ENCODE measurements at places on chromosomes 1 and 21. TPM values are rescaled to one million over a fixed set of nuclear protein-coding genes. Genes with fewer than 3 reads are reported as not detected.
A peak's percentile ranks its signal among the peaks of the same experiment; 100 is the strongest.

DNA sequence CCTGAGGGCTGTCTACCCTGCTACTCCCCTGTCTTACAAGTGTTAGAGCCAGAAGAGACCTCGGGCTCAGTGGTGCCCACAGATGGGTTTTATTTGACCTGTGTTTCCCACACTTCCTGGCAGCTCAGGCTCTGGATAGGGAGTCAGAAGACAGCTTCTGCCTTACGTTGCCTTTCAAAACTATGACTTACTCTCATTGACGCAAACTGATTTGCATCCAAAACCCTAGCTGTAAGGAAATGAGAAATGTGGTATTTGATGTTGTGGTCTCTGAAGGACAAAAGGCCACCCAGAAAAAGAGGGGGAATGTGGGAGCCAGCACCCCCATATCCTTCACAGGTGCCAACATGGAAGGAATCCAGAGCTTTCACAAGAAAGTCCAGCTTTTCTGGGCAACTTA, 180.2 kb downstream of the ATG4C start:
- no peak for DNase-seq
- H3K27me3 ChIP-seq: peaks cover 2% of the 10 kb centered on the region
- no peaks in the 10 kb centered on the region for H3K36me3 ChIP-seq
- H3K4me3 ChIP-seq: no peak overlapping the region

DNA sequence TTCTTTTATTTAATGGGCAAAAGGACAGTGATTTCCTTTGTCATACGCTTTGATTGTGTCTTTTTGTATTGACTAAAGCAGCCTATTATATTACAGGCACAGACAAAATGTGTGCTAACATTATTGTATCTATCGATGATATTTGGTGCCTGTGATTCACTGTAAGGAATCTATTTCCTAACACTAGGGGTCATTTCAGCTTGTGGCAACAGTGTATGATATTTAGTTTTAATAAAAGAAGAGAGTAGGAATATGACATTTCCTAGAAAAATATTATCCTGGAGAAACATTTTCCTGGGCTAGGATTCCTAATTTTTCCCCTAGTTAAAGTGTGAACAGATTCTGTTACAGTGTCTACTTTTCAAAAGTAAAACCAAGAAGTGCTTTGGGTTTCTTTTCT, 42.8 kb downstream of the TYW3 start:
- no peak for DNase-seq
- no peaks in the 10 kb centered on the region for H3K4me1 ChIP-seq
- peaks cover 8% of the 10 kb centered on the region for H3K27me3 ChIP-seq
- H3K4me3 ChIP-seq: no peak overlapping the region
- H3K36me3 ChIP-seq: no peaks in the 10 kb centered on the region
- H3K27ac ChIP-seq: no peak overlapping the region

DNA sequence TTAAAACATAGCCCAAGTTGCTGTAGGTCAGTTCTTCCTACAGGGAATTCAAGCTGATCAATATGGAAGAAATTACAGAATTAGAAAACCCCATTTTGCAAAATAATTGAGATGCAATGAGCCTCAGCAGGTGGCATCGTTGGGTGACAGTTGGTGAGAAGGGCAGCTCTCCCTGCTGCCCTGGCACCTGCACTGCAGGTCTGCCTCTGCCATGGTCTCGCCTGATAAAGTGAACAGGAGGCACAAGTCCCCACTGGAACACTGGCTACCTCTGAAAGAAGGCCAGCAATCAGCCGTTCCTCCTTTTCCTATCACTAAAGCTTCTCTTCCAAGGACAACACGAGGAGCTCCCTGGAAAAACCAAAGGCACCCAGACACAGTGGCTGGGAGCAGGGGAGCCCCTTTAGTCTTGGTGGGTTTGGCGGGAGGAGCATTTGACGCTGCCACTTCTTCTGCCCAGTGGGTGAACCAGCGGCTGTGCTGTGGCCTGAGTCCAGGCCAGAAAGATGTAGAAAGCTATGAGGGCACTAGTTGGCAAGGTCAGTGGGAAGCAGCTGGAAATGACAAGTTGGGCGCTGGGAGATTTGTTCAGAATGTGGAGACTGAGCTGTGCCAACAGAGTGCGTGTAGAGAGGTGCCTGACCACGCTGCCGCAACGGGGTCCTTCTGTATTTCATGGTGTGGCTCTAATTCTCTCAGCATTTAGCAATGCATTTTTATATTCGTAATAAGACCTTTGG, 93.1 kb downstream of the RIPK4 start:
- no peak for DNase-seq
- peaks cover 31% of the 10 kb centered on the region for H3K27me3 ChIP-seq
- peaks cover 17% of the 10 kb centered on the region for H3K4me1 ChIP-seq
- H3K36me3 ChIP-seq: no peaks in the 10 kb centered on the region
- no peak overlapping the region for H3K27ac ChIP-seq
- no peak overlapping the region for H3K4me3 ChIP-seq

DNA sequence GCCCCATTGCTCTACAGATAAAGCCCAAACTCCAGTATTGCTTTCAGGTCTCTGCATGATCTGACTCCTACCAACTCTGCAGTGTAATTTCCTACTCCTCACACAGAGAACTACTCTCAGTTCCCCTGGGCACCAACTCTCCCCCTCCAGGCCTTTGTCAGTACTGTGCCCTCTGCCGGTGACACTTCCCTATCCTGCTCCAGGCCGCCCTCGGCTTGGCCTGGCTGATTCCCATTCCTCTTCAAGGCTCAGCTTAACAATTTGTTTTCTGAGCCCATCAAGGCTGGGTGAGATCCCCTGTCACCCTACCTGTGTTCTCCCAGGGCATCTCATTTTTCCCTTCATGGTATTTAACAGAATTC, 2.6 kb downstream of the SLAMF8 start:
- H3K36me3 ChIP-seq: peaks cover 12% of the 10 kb centered on the region
- H3K4me1 ChIP-seq: peaks cover 50% of the 10 kb centered on the region
- H3K27ac ChIP-seq: no peak overlapping the region
- H3K4me3 ChIP-seq: no peak overlapping the region
- peaks cover 40% of the 10 kb centered on the region for H3K27me3 ChIP-seq
- DNase-seq: no peak

DNA sequence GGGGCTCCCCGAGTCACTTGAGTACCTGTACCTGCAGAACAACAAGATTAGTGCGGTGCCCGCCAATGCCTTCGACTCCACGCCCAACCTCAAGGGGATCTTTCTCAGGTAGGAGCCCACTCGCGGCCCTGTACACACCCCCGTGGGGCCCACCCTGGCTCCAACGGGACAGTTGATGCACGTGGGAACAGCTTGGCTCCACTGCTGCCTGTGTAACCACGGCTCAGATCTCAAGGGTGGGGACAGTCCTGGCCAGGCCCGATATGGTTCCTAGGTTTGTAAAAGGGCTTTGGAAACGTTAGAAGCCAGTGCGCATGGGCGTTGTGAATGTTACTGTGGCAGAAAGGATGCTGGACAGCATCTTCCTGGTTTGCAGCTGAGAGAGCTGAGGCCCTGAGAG, 18.8 kb downstream of the PODN start:
- no peak overlapping the region for H3K27ac ChIP-seq
- H3K4me1 ChIP-seq: no peaks in the 10 kb centered on the region
- H3K36me3 ChIP-seq: no peaks in the 10 kb centered on the region
- H3K27me3 ChIP-seq: no peaks in the 10 kb centered on the region
- no peak for DNase-seq
- no peak overlapping the region for H3K4me3 ChIP-seq

KRTAP10-2 gene
- not detected for total RNA-seq

- H3K4me1 ChIP-seq: no peaks in the 10 kb centered on the region
- H3K27me3 ChIP-seq: no peaks in the 10 kb centered on the region
- H3K27ac ChIP-seq: no peak overlapping the region
- H3K4me3 ChIP-seq: no peak overlapping the region
These were observed 143.4 kb upstream of the DSCAM start for GRCh38 chr21:40990366-40990765.

DNA sequence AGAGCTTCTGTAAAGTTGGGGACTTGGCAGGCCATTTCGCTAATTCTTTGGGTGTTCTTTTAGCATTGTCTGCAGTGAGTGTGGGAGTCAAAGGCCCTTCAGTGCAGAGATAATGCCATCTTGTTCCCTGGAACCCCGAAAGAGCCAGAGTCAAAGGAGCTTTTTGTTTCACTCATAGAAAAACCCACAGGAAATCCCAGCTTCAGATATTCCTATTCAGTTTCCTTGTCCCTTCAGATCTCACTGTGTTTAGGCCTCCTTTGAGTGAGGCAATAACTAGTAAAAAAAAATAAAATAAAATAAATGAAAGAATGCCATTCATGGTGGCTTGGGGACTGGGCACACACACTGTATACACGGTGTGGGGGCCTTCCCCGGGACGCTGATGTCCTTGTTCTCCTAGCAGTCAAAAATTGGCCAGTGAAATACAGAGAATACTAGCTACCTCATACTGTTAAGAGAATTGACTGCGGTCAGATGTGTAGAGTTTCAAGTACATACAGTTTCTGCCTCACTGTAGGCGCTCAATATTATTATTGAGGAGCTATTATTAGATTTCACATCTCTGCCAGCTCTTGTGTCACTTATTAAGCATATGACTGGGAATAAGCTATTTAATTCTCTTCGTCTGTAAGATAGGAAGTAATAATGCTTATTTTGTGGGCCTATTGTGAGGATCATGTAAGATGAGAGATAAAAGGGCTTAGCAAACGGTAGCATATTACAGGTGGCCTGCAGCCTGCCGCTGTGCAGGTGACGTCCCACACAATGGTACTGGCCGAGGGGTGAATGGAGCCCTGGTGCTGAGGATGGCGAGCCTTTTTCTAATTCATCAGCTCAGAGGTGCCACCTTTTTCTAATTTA, 16.7 kb downstream of the DISC1 start:
- no peak overlapping the region for H3K4me3 ChIP-seq
- H3K4me1 ChIP-seq: no peaks in the 10 kb centered on the region
- H3K27ac ChIP-seq: no peak overlapping the region
- H3K27me3 ChIP-seq: peaks cover 5% of the 10 kb centered on the region

DNA sequence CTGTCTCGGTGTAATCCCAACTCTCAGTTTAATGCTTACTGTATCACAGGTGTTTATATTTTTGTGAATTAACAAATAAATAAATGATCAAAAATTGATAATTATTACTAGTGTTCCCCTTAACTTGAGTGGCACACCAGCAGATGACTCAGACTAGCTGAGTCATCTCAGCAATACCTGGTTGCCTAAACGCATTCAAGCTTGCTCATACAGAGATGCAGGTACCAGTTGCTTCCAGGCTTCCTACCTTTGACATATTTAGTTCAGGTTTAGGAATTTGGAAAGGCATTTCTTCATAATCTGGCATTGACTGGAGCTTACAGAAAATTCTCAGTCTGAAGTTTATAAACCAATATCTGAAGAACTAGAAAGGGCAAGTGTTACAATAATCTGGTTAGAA, 78.9 kb upstream of the LMO4 start:
- peaks cover 4% of the 10 kb centered on the region for H3K27me3 ChIP-seq
- DNase-seq: no peak
- H3K4me3 ChIP-seq: no peak overlapping the region
- H3K27ac ChIP-seq: no peak overlapping the region

GRCh38 chr1:184905601-184906322, 68.5 kb downstream of the NIBAN1 start:
- no peaks in the 10 kb centered on the region for H3K4me1 ChIP-seq
- H3K4me3 ChIP-seq: no peak overlapping the region
- H3K27ac ChIP-seq: no peak overlapping the region
- peaks cover 3% of the 10 kb centered on the region for H3K27me3 ChIP-seq
- H3K36me3 ChIP-seq: peaks cover 7% of the 10 kb centered on the region

C1orf210 gene
- not detected for total RNA-seq

DNA sequence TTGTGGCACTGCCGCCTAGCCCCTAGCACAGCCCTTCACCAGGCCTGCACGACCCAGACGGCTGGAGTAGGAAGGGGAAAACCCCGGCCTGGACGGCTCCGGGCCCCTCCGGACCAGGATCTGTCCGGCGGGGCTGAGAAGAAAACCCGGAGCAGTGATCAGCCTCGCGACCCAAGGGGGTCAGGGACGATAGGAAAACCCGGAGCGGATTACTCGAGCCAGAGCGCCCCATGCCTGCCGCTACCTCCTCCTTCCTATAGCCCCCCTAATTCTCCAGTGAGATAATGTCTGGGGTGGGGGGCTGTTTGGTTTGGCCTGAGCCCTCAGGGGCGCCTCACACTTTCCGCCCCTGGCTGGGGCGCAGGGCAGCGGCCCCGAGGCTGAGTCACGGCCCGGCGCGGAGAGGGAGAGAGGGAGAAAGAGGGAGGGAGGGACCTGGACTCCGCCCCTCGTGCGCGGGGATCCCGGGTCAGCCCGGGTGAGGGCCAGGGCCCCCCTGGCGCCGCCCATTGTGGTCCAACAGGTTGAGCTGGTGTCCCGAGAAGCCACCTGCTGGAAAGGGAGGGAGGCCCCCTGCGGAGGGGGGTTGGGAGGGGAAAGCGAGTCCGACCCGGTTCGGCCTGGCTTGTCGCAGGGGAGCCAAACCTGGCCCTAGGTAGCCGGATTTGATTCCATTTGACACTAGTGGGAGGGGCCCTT, 1.7 kb upstream of the ZBTB7B start:
- H3K4me3 ChIP-seq: peak overlapping the region; percentile 86
